HFFc6 (cell line): ENCODE measurements at places on chromosomes 2 and 18.

- DNase-seq, result no peak
Measured at GRCh38 chr2:174444761-174445160, 42.1 kb downstream of the GPR155 start.

DNA sequence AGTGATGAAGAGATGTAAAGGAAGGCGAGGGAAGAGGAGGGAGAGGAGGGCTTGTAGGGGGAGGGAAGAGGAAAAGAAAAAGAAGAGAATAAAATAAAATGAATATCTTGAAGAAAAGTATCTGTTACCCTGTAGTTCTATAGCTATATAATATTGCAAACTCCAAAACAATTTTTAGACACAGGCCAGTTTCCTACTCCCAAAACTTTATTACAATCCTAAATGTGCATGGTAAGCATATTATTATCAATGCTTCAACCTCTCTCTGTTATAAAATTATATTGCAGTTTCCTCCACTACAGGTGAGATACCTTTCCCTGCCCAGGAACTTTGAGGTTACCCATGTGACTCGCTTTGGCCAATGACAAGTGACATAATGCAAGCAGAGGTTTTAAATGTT is 1351.6 kb upstream of the NRXN1 start:
- DNase-seq, result no peak

DNA sequence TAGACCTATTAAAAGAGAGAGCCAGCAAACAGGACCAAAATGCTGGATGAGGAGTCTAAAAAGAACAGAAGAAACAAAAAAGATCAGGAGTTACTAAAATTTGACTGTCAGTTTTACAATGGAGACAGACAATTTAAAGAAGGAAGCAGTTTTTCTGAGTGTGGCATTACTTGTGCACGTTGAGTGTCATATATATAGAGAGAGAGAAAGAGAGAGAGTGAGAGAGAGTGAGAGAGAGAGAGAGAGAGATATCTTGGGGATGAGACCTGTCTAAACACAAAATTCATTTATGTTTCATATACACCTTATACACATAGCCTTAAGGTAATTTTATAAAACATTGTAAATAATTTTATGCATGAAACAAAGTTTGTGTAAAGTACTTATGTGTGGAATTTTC is 2.1 kb upstream of the GALNT3 start:
- no peak for DNase-seq

DNA sequence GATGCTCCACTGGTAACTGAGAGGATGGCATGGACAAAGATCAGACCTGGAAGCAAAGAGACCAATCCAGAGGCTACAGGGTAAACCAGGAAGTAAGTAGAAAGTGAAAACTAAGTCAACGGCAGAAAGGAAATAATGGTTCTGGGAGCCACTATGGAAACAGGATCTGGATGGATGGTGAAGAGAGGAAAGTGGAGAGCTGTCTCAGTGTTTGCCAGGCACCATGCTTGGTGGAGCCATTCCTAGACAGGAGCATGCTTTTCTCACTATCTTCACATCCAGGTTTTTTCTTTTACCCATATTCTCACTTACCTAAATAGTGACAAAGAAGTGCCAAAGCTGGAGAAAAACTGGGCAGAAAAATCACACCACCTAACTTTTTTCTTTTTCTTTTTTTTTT is 22.2 kb downstream of the ZNF521 start:
- no peak for DNase-seq

DNA sequence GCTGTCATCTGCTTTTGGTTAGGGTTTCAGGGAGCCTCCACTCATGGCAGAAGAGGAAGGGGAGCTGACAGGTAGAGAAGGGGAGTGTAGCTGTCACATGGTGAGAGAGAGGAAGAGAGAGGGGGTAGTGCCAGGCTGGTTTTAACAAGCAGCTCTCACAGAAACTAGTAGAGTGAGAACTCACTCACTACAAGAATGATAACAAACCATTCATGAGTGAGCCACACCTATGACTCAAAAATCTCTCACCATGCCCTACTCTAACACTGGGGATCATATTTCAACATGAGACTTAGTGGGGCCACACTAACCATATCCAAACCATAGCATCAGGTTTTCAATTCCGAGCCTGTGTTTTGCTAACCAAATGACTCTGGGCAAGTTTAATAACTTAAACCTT is 274.9 kb upstream of the VWC2L start:
- DNase-seq, result peak; percentile 2

GRCh38 chr2:170969872-170970496 is 40.9 kb downstream of the GORASP2 start:
- DNase-seq, result no peak

DNA sequence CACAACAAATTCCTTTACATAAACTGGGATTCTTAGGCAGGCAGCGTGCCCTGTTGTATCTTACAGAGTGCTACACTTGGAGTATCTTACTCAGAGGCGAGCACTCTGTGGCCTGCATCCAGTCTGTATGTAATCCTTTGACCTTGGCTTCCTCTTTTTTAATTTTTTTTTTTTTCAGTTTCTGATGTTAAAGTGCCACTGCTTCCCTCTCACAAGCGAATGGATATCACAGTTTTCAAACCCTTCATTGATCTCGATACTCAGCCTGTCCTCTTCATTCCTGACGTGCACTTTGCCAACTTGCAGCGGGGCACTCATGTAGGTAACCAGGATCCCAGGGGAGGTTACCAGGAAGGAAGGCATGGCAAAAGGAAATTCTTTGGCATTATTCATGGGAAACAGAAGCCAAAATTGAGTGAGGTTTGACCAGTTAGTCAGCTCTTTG is 40.4 kb downstream of the GRHL1 start:
- DNase-seq, result no peak

DNA sequence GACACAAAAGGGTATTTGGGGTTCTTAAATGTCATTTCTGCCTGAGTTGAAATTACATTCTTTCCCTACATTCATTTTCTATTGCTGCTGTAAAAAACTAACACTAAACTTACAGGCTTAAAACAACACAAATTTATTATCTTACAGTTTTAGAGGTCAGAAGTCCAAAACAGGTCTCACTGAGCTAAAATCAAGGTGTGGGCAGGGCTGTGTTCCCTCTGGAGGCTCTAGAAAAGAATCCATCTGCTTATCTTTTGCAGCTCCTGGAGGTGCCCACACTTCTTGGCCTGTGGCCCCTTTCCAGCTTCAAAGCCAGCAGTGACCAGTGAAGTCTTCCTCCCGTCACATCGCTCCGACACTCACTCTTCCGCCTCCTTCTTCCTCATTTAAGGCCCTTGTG is 23.2 kb upstream of the SLC1A4 start:
- DNase-seq, result no peak

GRCh38 chr2:129800686-129801085 is 178.8 kb upstream of the RAB6C start:
- DNase-seq, result no peak

DNA sequence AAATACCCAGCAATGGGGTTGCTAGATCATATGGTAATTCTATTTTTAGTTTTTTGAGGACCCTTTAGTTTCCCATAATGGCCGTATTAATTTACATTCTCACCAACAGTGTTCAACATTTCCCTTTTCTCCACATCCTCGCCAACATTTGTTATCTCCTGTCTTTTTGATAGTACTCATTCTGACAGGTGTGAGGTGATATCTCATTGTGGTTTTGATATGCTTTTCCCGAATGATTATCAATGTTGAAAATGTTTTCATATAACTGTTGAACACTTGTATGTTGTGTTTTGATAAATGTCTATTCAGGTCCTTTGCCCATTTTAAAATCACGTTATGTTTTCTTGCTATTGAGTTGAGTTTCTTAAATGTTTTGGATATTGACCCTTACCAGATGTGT is 5.8 kb upstream of the RIF1 start:
- no peak for DNase-seq

- DNase-seq, result no peak
Measured at GRCh38 chr2:169980001-169980400, 152.7 kb downstream of the UBR3 start.

GRCh38 chr18:60987963-60988362 is 345.3 kb upstream of the CDH20 start:
- DNase-seq, result no peak

GRCh38 chr2:240151477-240152031 is 11.1 kb upstream of the OTOS start:
- no peak for DNase-seq

DNA sequence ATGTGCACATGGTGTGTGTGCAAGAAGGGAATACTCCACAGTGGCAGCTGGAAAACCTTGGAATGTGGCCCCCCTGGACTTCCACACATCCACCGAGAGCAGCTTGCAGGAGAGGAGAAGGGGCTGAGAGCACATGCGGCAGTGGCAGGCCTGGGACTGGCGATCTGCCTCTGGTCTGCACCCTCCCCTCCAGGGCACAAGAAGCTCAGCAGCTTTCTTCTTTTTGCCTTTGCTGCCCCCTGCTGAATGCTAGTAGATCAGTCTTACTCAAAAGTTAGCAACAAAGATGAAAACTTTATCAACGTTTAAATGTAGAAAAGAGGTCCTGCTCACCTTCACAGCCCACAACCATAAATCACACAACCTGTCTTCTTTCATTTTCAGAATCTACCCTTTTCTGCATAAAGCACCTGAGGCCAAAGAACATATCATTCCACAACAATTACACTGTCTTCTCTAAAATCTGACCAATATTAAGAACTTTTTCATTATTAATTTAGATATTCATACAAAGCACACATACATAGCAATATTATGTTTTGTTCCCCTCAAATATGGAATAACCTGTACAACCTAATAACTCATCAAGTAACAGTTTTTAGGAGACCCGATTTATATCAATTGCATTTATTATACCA is 34.6 kb downstream of the TGFBRAP1 start:
- DNase-seq, result peak; percentile 57

GRCh38 chr18:37305066-37305465 is 260.5 kb downstream of the CELF4 start:
- no peak for DNase-seq

- no peak for DNase-seq
Measured at GRCh38 chr2:69576880-69577279, 66.7 kb downstream of the AAK1 start.

GRCh38 chr18:77054288-77054605 is 78.3 kb downstream of the MBP start:
- no peak for DNase-seq

DNA sequence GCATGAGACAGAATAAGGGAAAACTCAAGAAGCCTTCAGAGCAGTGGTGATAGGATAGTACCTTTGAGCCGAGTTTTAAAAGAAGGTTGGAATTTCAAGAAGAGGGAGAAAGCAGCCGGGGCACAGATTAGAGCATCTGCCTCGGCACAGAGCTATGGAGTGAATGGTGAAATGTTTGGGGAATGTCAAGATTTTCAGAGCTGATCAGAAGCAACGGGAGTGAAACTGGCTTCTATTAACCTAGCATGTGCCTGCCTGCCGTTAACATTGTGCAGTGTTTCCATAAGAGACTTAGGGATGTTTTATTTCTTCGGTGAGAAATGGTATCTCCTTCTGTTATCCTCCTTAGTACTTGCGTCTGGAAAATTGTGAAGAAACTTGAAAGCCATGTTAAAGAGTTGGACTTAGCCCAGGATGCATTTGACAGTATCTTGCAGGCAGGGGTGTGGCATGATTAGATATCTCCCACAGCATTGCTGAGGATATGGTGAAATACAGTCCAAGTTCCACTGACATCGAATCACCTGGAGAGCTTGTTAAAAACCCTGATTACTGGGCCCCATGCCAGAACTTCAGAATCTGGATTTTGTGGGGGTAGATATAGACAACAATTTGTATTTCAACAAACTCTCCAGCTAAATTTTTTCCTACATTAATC is 96.8 kb upstream of the PPP1CB start:
- DNase-seq, result no peak

DNA sequence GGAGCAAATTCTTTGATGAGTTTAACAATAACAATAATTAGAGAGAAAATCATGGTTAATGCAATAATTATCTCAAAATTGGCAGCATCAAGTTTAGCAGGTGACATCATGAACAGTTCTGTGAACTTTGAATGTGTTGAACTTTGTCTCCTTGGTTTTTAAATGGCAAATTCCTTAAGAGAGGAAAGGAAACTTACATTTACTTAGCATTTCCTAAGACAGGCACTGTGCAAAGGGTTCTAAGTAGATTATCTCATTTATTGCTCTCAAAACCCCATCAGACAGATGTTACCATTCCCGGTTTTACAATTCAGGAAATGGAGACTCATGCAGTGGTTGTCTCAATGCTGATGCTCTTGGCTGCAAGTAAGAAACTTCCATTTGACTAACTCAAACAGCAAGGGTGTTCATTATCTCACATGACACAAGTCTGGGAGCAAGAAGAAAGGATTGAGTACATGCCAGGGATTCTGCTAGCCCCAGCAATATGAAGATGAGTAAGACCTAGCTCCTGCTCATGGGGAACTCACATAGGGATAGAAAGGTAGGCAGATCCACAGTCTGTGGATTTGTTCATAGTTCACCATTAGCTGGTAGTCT is 81.3 kb upstream of the ITGA6 start:
- peak; percentile 47 for DNase-seq

DNA sequence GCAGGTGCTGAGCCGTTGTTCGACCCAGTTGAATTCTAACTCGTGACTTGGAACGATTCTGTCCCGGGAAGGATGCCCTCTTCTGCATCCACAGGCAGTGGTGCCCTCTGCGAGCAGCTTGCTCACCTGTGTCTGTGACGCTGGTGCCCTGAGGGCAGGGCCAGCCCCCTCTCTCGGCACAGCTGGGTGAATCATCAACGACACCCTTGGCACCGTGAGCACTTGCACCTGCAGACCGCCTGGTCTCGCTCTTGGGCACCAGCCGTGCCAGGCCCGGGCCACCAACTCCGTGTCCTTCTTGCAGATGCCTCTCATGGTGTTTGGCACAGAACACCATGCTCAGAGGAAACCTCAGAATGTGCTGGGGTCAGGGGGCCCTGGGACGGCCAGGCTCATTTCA is 75.0 kb downstream of the SLC66A2 start:
- no peak for DNase-seq
